Esophagus muscularis mucosa (tissue), 4 donors: ENCODE measurements at places on chromosomes 16 and 17.

DNA sequence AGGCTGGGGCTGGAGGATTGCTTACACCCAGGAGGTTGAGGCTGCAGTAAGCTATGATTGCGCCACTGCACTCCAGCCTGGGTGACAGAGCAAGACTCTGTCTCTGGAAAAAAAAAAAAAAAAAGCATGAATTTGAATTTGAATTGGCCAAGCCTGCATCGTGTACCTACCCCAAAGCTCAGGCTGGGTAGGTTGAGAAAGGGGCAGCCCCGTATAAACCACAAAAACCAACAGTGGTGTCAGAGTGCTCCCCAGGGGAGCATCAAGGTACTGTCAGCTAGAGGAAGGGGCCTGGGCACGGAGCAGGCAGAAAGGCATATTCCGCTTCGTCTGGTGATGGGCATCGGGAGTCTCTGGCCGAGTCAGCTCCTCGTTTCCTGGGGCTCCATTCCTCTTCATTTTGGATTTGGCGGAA, 40.9 kb downstream of the RAP1GAP2 start:
- no peak for DNase-seq

DNA sequence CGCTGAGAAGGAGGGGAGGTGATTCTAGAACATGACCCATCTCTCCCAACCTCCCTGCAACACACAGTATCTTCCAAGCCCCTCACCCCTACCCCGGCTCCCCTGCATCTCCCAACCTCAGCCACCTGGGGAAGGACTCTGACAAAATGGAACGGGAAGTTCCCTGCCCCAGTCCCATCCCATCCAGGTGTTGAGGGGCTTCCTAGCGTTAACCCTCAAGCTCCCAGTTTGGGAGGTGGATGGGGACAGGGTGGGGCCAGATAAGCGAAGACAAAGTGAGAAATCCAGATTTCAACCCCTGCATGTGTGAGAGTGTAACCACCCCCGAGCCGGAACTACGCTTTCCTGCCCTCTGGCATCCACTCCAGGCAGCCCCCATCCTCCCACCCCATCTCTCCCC, 1.8 kb downstream of the ZSCAN10 start:
- no peak for DNase-seq

GRCh38 chr16:50137268-50137667, 15.8 kb upstream of the TENT4B start:
- DNase-seq = no peak

- DNase-seq = no peak
These were observed 308.5 kb upstream of the TBX2 start for GRCh38 chr17:61091096-61091495.

DNA sequence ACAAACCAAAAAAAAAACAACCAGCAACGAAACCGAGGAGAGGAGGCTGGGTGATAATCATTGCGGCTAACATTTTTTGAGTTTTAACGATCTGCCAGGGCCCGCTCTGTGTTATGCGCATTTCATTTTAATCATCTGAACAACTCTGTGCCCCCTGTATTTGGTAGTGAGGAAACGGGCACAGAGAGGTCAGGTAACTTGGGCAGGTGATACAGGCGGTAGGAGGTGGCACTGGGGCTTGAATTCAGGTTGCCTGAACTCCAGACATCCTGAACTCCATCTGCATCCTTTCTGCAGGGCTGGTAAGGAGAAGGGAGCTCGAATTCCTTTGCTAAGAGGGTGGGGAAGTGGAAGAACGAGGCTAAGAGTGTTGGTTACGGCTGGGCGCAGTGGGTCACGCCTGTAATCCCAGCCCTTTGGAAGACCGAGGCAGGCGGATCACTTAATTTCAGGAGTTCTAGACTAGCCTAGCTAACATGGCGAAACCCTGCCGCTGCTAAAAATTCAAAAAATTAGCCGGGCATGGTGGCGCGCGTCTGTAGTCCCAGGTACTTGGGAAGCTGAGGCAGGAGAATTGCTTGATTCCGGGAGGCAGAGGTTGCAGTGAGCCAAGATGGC, 1.1 kb downstream of the CLUAP1 start:
- no peak for DNase-seq

- DNase-seq = no peak
These were observed 33.1 kb upstream of the CRISPLD2 start for GRCh38 chr16:84786605-84787262.

DNA sequence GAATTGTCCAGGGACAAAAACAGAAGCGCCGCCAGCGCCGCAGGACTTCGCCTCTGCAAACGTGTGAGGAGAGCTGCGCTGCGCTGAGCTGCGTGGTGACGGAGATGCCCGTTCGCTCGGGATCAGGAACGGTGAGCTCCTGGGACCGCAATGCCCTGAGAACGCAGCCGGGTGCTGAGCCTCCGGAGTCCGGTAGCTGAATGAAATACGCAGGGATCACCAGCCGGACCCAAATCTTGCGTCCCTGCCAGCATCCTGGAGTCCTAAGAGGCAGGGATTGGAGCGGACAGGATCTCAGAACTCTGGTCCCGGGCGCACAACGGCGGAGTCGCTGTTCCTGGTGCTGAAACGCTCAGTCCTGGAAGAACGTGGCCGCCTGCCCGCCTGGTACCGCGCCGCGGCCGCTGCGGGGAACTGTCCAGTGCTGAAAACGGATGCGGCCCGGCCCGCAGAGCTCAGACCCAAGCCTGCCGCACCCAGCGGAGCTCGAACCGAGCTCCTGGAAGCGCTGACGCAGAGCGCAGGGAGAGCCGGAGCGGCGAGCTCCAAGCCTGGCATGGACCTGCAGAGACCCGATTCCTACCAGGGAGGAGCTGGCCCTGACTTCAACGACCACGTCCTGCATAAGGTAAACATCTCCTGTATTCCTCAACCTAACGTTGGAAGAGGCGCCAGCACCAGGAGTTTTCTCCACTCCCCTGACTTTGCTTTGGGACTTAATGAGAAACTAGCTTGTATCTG, 41.5 kb downstream of the CD300LF start:
- no peak for DNase-seq

DNA sequence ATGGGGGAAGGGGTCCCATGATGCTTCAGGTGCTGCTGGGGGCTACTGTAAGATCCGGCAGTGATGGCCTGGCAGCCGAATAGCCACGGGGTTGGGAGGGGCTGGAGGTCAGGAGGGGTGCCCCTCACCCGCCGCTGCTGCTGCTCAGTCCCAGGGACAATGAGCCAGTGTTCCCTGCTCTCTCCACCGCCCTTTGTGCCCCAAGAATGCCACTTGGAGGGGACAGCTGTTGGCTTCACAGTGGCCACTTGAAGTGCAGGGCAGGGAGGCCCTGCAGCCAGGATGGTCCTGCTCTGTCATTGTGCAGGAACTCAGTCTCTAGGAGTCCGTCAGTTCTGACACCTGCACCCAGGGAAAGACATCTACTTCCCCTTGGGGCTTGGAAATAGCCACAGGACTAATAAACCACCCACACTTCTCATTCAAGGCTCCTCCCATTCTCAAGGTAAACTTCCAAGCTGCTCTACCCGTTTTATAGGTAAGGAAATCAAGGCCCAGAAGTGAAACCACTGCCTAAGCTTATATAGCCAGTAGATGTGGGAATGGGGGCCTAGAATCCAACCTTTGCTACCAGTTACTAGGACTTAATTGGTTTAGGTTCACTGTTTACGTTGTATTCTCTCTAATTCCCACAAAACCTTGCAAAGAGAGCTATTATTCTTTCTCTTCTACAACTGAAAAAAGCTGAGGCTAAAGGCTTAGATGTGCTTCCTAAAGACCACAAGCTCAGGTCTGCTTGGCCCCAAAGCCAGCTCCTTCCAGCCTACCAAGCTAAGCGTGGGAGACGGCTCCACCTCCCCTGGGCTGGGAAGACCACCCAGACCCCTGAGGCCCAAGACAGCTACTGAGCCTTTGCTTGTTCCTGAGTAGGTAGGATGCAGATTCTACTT, 6.2 kb upstream of the CPSF4L start:
- no peak for DNase-seq

DNA sequence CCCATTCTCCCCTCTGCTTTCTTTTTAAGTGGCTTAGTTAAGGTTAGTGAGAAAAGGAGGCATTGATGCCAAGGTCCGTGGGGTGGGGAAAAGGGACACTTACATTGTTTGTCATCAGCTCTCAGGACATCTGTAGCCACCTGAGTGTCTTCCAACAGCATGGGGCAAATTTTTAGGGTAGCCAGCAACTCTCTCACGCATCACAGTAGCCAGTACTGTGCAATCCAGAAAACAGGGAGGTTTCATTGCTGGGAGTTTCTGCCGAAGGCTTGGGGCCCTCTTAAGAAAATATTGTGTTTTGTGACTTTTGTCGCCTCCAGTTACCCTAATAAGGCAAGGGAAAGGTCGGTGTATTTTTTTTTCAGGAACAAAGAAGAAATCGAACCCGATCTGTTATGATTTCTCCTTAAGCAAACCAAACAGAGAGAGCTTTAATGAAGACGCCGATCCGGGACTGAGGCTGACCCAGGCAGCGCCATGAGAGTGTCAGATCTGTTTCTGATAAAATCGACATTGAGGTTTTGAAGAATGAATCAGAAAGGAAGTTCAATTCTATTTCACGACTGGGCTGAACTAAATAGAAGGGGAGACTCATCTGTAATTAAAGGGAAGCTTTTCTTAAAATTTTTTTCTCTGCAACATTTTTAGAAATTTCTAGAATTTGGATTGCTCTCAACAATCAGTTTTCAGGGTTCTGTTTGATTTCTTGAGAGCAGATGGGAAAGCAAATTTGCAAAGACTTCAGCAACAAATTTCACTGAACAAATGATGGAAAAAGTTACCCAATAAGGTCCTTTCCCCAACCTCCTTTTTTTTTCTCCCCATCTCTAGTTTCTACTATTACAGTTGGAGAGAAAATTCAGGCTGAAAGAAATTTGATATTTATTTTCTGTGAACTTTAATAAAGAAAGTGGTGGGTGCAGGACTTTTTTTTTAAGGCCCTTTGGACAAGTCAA, 144.7 kb upstream of the IRX3 start:
- DNase-seq = no peak

DNA sequence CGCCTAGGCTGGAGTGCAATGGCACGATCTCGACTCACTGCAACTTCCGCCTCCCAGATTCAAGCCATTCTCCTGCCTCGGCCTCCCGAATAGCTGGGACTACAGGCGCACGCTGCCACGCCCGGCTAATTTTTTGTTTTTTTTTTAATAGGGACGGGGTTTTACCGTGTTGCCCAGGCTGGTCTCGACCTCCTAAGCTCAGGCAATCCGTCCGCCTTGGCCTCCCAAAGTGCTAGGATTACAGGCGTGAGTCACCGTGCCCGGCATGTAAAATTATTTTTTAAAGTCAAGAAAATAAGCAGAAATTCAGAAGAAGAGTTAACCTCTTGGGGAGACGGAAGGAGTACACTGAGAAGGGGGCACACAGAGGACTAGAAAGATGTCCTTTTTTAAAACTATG, 27.5 kb downstream of the CDYL2 start:
- no peak for DNase-seq

DNA sequence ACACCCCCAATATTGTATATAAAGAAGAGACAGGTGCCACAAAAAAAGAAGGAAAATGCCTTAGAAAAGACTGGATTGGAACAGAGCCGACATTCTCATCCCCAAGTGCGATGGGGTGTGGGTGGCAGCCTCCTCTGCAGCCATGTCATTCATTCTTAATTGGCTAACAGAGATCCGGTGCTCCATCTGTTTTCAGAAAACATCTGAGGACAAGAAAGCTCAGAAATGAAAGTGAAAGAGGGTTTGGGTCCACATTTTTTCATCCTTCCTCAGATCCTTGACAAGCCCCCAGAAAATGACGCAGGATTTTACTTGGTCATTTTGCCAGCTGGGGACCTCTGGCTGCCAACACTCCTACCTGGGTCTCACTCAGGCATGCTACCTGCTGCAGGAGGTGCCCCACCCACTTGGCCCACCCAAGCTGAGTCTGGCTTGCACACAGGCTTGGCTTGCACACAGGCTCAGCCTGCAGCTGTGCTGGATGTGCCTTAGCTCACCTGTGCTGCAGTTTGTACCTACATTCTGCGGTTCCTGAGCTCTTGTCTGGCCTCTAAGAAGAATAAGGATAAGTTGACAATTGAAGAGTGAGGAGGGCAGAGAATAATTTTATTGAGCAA, 21.9 kb downstream of the KIF2B start:
- DNase-seq = no peak

DNA sequence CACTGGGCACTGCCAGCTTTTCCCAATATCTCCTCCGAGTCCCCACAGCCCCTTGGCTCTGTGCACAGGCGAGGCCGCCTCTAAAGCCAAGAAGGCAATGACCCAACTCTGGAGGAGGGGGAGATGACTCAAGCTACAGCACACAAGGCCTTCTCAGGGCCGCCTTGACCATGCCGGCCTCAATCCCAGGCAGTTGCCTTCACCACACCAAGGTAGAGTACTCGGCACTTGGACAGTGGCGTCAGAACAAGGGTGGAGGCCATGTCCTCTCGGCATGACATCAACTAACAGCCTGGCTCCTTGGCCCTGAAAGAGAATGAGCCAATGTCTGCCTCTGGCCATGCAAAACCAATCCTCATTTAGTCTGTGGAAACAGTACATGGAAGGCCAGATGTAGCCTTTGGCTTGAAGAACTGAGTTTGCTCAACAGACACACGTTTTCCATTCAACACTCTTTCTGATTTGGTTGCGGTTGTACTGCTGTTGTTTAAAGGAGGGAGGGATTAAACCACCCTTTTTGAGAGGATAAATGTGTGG, 139.6 kb downstream of the XYLT1 start:
- no peak for DNase-seq
